GM12865 (cell line): ENCODE measurements at places on chromosomes 6 and 20.

GRCh38 chr20:44961870-44962267 lies 1.7 kb upstream of the TOMM34 start:
- no peak for DNase-seq

DNA sequence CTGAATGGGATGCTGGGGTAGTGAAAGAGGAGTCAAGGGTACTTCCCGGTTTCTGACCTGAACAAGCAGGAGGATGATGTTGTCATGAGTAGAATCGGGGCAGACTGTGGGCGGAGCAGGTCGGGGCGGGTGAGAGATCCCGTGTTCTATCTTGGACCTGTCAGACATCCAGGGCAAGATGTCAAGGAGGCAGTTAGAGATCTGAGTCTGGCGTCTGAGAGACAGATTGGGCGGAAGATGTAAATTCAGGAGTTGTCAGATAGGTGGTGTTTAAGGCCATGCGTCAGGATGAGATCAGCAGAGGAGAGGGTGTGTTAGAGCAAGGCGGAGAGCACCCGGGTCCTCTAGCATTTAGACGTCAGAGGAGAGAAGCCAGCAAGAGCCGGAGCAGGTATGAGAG lies 115.5 kb downstream of the DLGAP4 start:
- no peak for DNase-seq

GRCh38 chr20:38278763-38279162 lies 18.2 kb upstream of the KIAA1755 start:
- DNase-seq = no peak

- DNase-seq = no peak
These were observed 144.9 kb downstream of the SOX4 start for GRCh38 chr6:21738180-21739094.

- no peak for DNase-seq
These were observed 48.9 kb upstream of the TBC1D7 start for GRCh38 chr6:13377054-13377758.

DNA sequence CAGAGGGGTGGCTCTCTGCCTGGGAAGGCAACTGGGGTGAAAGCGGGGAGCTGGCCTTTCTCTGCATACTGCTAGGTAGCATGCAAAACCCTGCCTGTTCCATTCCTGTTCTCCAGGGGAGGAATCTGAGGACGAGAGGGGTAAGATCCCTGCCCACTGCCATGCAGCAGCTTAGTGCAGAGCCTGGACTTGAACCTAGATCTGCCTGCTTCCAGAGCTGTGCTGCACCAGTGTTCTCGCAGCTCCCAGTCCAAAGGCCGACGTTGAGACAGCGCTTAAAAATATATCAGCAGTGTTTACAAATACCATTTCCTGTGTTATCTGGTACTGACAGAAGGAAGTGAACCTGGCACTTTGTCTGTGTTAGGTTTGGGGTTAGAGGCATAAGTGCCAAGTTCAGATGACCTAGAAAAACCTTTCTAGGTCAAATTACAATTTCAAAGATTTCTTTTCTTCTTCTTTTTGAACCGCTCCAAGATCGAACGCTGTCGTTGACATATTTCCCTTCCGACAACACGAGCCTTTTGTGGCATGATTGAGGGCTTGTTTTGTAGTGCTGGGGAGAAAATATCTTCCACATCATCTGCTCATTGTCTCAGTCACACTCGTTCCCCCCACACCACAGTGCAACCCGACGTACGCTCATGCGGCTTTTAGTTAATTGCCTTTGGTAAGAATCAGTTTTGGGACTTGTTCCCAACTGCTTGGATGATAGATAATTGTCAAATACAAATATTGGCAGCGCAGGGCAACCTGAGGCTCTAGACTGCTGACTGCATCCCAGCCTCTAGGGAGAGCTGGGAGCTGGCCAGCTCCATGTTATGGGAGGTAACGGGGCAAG lies 44.6 kb downstream of the TOX2 start:
- peak; percentile 55 for DNase-seq

GRCh38 chr6:161750686-161751085 lies 476.8 kb upstream of the AGPAT4 start:
- no peak for DNase-seq

DNA sequence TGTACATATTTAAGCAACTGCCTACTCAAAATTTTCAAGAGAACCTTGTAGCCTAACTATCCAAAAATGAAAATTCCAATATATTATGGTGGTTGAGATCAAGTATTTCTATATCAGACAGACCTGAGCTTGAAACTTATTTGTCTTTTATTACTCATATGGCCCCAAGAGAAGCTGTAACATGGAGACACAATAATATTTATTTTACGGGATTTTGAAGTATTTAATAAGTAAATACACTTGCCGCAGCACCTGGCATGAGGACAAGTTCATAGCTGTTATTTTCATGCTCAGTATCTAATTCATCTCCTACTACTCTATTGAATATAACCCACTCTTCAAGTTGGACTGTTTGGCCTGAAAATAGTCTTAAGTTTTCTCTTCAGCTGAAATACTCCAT lies 28.0 kb downstream of the PTPRK start:
- no peak for DNase-seq

- no peak for DNase-seq
These were observed 1059.8 kb upstream of the MAP3K7 start for GRCh38 chr6:91646649-91647048.

DNA sequence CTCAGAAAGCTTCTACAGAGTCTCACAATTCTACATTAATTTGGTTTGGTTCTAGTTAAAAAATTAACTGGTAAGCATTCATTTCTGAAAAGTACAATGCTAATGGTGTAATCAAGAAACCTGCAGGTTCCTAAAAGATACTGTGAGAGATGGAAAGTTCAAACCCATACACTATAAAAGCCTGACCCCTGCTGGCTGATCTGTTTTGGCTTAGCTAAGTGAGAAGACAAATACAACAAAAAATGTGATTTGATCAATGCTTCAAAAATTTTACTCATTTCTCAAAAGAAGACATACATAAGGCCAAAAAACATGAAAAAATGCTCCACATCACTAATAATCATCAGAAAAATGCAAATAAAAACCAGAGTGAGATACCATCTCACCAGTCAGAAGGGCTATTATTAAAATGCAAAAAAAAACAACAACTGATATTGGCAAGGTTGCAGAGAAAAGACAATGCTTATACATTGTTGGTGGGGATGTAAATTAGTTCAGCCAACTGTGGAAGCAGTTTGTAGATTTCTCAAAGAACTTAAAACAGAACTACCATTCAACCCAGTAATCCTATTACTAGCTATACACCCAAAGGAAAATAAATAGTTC lies 102.8 kb downstream of the MOXD1 start:
- peak; percentile 65 for DNase-seq

- DNase-seq = no peak
These were observed 34.7 kb downstream of the DUSP22 start for GRCh38 chr6:326896-327537.

GRCh38 chr6:20599302-20600051 lies 65.2 kb downstream of the CDKAL1 start:
- peak; percentile 28 for DNase-seq

GRCh38 chr20:41116282-41116956 lies 20.9 kb upstream of the PLCG1 start:
- DNase-seq = no peak

- no peak for DNase-seq
These were observed 29.4 kb upstream of the ZBP1 start for GRCh38 chr20:57649617-57650015.

- DNase-seq = no peak
These were observed 17.7 kb downstream of the UTRN start for GRCh38 chr6:144302701-144303372.

GRCh38 chr20:57391439-57392301 lies 474 bp downstream of the RBM38 start:
- DNase-seq = peak; percentile 48

- peak; percentile 38 for DNase-seq
These were observed 248.5 kb downstream of the ATXN1 start for GRCh38 chr6:16512544-16513290.

DNA sequence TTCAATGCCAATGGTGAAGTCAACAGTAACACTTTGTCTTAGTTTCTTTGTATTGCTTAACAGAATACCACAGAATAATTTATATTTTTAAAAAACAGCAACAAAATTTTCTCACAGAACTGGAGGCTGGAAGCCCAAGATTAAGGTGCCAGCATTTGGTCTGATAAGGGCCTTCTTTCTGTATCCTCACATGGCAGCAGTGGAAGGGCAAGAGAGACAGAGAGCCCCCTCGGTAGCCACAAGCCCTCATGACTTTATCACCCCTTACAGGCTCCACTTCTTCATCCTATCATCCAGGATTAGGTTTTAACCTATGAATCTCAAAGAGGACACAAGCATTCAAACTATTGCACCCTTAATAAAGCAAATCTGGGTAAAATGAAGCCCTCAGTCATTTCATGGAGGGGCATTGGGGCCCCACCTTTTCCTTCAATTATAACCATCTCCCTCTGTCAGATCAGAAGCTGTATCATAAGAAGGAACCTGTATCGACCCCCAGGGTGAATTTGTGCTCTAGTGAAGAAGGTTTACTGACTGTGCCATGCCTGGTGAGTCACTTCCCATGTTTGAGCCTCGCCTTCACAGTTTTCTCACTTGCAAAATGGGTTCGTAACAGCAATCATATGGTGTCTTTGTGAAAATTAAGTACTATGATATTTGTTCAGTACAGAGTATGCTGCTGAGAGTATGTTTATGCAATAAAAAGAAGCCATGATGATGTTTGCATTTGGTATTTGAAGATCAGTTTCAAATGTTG lies 178.2 kb downstream of the LRFN2 start:
- no peak for DNase-seq

GRCh38 chr20:45897692-45898091 lies 6.6 kb downstream of the CTSA start:
- DNase-seq = no peak

DNA sequence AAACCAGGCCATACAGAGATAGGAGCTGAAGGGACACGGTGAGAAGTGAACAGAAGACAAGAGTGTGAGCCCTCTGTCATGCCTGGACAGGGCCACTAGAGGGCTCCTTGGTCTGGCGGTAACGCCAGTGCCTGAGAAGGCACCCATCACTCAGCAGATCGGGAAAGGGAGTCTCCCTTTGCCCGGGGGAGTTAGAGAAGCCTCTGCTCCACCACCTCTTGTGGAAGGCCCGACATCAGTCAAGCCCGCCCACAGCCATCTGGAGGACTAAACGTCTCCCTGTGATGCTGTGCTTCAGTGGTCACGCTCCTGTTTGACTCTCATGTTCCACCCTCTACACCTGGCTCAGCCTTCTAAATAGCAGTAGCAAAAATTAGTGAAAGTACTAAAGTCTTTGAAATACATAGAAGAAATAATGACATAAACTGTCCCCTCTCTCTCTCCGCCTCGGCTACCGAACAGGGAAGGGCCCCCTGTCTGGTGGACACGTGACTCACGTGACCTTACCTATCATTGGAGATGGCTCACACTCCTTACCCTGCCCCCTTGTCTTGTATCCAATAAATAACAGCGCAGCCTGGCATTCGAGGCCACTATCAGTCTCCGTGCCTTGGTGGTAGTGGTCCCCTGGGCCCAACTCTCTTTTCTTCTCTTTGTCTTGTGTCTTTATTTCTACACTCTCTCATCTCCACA lies 66.7 kb downstream of the RPP21 start:
- peak; percentile 51 for DNase-seq

GRCh38 chr6:63476302-63476701 lies 96.0 kb upstream of the LOC128125822 start:
- DNase-seq = no peak

DNA sequence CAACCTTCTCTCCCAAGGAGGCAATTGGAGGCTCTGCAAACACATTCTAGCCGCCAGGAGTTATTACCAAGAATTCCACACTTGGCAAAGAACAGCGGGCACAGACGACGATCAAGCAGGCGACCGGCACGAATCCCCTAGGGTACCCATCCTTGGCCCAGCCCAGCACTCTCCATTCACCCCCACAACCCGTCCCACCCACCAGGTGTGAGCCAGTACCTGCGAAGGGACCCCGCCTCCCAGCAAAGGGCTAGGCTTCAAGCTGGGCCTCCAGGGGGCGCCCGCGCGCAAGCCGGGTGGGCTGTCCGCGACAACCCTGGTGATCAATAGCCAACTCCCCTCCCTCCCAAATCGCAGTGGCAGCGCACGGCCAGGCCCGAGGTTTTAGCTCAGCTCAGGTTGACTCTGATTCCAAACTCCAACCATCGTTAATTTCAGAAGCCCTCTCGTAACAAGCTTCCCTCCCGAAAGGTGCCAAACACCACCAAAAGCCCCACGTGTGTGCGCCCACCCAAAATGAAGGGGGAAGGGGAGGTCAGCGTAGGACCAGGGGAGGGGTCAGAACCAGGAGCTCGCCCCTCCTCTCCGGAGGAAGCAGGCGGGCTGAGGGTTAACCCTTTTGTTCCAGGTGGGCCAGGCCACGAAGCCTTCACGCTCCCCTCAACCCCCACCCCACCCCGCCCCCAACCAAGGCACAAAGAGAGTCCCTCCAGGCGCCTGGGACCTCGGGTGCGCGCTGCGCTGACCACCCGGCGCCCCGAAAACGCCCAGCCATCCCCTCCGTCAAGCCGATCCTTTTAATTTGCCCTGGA lies 2.1 kb downstream of the SALL4 start:
- DNase-seq = peak; percentile 42

GRCh38 chr6:112370946-112371345 lies 23.8 kb downstream of the RFPL4B start:
- no peak for DNase-seq

DNA sequence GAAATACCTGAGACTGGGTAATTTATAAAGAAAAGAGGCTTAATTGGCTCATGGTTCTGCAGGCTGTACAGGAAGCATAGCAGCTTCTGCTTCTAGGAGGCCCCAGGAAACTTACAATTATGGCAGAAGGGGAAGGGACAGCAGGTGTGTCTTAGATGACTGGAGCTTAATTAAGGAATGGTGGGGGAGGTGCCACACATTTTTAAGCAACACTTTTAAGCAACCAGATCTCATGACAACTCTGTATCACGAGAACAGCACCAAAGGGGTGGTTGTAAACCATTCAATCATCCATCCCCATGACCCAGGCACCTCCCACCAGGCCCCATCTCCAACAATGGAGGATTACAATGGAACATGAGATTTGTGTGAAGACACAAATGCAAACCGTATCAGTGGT lies 26.9 kb downstream of the FIG4 start:
- no peak for DNase-seq

- DNase-seq = no peak
These were observed 2.6 kb downstream of the CD164 start for GRCh38 chr6:109379711-109380110.

- no peak for DNase-seq
These were observed 17.4 kb downstream of the PIGT start for GRCh38 chr20:45433316-45433715.

- DNase-seq = peak; percentile 34
These were observed 64.2 kb downstream of the LMBRD1 start for GRCh38 chr6:69732640-69733039.

DNA sequence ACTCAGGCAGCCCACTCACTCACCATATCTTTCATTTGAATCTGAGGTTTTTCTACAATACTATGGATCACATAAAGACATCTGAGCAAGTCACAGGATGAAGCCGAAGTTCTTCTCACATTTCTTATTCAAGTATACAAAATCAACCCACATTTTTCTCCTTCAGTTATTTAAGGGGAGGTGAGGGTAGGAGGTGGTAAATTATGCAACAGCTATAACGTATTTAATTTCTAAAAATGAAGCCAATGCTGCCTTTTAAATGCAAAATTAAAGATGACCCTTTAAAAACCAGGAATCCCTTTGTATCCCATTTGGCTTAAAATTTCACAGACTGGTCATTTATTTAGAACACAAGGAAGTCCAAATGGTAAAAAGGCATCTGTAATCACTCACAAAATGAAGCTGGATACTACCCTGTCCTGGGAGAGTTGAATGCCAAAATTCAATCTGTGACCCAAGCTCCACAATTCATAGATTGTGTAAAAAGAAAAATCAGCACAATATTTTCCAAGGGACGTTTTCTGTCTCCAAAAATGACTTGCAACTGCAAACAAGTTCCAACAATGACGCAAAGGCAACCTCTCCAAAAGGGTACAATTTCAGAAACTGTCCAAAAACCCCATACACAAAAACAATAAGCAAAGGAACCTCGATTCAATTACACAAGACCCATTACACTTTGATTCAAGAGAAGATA lies 48.8 kb downstream of the EPB41L2 start:
- DNase-seq = no peak
